Stimulated activated naive CD4-positive, alpha-beta T cell treated with Interleukin-2 at 50 U/mL for 16 hours (primary cell): ENCODE measurements at places on chromosomes 7 and 10.
A peak's percentile ranks its signal among the peaks of the same experiment; 100 is the strongest.

DNA sequence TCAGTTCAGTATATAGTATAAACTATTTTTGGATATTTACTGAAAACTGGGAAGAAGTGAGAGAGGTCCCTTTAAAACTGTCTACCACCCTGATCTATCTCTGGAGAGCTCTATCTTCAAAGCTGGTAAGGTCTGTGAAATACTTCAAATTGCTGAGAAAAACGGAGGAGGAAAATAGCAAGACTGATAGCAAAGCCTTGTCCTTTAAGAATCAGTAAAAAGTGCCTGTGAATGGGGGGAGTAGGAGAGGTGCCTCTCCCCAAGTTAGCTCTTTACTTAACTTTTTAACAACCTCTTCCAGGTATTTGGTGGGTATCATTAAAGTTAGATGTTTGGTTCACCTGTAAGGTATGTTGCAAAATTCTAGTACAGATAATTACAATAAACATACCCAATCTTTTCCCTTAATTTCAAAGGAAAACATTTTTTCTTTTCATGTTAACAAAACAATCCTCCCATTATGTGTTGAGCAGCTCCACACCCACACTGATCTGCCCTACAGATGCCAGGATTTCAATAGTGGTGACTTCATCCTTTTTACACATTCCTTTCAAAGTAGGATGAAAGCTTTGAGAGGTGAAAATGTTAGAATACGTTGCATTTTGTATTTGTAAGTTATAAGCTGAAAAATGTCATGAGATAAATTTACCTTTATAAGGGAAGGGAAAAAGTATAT is 149.2 kb downstream of the CRPPA start:
- DNase-seq: no peak

GRCh38 chr10:114879541-114880158 is 58.1 kb downstream of the FHIP2A start:
- DNase-seq: peak; percentile 18

DNA sequence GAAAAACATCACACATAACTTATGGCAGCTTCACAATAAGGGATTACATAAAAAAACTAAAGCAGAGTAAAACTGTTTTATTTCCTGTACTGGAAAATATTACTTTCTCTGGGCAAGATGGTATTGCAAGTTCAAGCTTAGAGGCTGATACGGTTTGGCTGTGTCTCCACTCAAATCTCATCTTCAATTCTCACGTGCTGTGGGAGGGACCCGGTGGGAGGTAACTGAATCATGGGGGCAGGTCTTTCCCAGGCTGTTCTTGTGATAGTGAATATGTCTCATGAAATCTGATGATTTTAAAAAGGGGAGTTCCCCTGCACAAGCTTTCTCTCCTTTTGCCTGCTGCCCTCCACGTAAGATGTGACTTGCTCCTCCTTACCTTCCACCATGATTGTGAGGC is 5.1 kb upstream of the LRRC27 start:
- DNase-seq: peak; percentile 67

DNA sequence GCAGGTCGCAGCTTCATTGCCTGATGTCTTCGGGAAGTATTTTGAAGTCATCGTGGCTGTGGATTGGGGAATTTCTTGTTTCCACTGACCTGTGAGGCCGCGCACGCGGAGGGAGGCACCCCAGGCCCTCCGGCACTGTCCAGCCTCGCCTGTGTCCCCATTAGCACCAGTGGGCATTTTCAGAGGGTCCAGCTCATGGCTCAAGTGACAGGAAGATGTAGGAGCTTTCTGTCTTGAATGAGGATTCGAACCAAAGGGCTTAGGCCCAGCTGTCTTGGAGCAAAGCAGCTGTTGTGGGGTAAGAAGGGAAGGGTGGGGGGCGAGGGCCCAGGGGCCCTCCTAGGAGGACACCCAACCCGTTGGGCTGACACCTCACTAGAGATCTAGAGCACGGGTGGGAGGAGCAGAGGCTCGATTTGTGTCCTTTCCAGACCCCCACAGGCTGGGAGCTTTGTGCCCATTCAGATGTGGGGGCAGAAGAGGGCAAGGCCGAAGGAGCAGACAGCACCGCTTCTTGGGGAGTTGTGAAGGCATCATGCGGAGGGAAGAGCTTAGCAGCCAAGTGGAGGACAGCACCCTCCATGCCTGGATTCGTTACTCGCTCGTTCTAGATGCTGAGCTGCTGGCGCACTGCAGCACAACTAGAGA is 914 bp downstream of the ZNF37A start:
- DNase-seq: no peak

DNA sequence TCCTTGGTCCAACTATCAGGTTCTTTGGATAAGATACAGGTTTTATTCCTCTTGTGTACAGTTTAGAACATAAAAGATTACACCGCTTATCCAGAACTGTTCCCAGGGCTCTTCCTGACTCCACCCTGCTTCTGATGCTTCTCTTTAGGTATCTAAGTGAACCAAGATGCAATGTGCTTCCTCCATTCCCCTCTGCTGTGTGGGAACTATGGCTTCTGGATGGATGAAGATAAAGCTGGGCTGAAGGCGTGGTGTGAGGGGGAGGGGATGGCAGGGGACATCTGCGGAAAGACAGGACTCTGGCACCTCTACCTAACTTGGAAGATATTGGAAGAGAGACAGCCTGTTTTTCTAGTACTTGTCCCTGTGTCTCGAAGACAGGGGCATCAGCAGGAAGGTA is 209.9 kb upstream of the TBX20 start:
- no peak for DNase-seq

DNA sequence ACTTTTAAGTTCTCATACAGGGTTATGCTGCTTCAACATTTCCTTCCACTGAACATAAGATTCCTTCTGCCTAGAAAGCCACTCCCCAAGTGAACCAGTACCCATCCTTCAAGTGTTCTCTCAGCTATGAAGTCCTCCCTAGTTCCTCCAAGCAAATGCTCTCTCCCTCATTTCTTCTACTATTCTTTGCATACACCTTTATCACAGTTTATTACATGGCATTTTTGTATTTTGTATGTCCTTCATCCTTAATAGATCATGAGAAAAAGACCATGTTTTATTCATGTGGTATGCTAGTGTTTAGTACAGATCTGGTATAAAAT is 1.9 kb downstream of the SYPL1 start:
- DNase-seq: no peak

GRCh38 chr10:108005627-108006026 is 841.1 kb upstream of the SORCS1 start:
- DNase-seq: no peak

DNA sequence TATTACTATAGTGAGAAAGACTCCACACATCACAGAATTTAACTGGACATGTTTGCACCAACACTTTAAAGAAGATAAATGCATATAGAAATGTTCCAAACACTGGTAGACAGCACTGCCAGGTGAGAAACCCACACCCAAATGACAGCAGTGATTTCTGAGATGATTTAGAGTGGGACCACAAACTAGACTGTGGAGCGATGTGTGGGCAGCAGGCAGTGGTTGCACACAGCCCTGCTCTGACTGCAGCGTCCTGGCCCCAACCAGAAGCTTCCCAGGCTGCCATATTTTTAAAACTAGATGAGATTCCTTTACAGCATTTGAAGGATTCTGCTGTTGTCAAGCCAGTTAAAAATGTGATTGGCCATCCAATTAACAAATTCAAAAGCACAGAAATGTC is 47.7 kb upstream of the COMMD3 start:
- DNase-seq: no peak

- no peak for DNase-seq
Observed at GRCh38 chr7:128003167-128003566, 28.1 kb downstream of the LRRC4 start.
